ENCODE measurements at places on chromosomes 3 and 15. TPM values are rescaled to one million over a fixed set of nuclear protein-coding genes. Genes with fewer than 3 reads are reported as not detected.

Gene TP53BP1
- 51.7 TPM for total RNA-seq

Gene GOLGA6B
- total RNA-seq: not detected

Gene IP6K1
- 31.0 TPM for total RNA-seq

Gene PDZRN3
- 14.3 TPM for total RNA-seq

Gene SH2D7
- total RNA-seq: not detected

Gene PCSK6
- 3.4 TPM for total RNA-seq

Gene NPAP1
- total RNA-seq: not detected

Gene C3orf18
- 8.4 TPM for total RNA-seq

Gene PTPRG
- total RNA-seq: 50.7 TPM

Gene CCR3
- 0.94 TPM for total RNA-seq

Gene HACL1
- total RNA-seq: 22.0 TPM

Gene COL6A5
- total RNA-seq: 0.12 TPM

Gene PKM
- total RNA-seq: 1,418 TPM

Gene RTP2
- not detected for total RNA-seq

Gene STAC
- 17.5 TPM for total RNA-seq

Gene IGSF11
- 0.12 TPM for total RNA-seq

Data from smooth muscle cell of the coronary artery (primary cell).